ENCODE measurements at places on chromosomes 3 and 15. TPM values are rescaled to one million over a fixed set of nuclear protein-coding genes. Genes with fewer than 3 reads are reported as not detected.

The SPINT1 gene
- 0.78 TPM for total RNA-seq

The MAP6D1 gene
- 2.1 TPM for total RNA-seq

The PRR20G gene
- total RNA-seq, result not detected

The FAM107A gene
- total RNA-seq, result not detected

The HCN4 gene
- not detected for total RNA-seq

The ANKUB1 gene
- not detected for total RNA-seq

The ONECUT1 gene
- not detected for total RNA-seq

The HYAL1 gene
- total RNA-seq, result 0.42 TPM

The GXYLT2 gene
- total RNA-seq, result 74.2 TPM

The PRSS50 gene
- total RNA-seq, result not detected

The SLCO2A1 gene
- total RNA-seq, result not detected

The CTDSPL2 gene
- 54.8 TPM for total RNA-seq

The XCR1 gene
- not detected for total RNA-seq

The CORO2B gene
- 1.8 TPM for total RNA-seq

The GUCA1C gene
- total RNA-seq, result not detected

The GOLGA6B gene
- not detected for total RNA-seq

The KLHL40 gene
- total RNA-seq, result not detected

The CCDC191 gene
- 2.3 TPM for total RNA-seq

The CYP8B1 gene
- not detected for total RNA-seq

The ATP13A5 gene
- not detected for total RNA-seq

The CADM2 gene
- not detected for total RNA-seq

The IL12A gene
- 0.89 TPM for total RNA-seq

The RBM6 gene
- total RNA-seq, result 65.1 TPM

The TFG gene
- total RNA-seq, result 83.1 TPM

The QTRT2 gene
- 17.8 TPM for total RNA-seq
